Neural crest cell (in vitro differentiated cells): ENCODE measurements at places on chromosomes 7 and 10. TPM values are rescaled to one million over a fixed set of nuclear protein-coding genes. Genes with fewer than 3 reads are reported as not detected.

- no peak for DNase-seq
These were observed 31.2 kb downstream of the SNX8 start for GRCh38 chr7:2283074-2283473.

DNA sequence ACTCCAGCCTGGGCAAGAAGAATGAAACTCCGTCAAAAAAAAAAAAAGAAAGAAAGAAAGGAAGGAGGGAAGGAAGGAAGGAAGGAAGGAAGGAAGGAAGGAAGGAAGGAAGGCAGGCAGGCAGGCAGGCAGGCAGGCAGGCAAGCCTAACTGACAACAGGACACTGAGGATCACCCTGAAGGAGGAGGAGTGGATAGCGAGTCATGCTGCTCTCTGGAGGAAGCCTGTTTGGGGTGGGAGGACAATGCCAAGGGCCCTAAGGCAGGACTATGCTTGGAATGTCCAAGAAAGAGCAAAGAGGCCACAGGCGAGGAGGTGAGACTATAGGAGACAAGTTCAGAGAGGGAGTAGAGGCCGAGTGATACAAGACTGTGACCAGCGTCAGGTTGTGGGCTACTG is 107.0 kb upstream of the PARD3 start:
- DNase-seq, result no peak

DNA sequence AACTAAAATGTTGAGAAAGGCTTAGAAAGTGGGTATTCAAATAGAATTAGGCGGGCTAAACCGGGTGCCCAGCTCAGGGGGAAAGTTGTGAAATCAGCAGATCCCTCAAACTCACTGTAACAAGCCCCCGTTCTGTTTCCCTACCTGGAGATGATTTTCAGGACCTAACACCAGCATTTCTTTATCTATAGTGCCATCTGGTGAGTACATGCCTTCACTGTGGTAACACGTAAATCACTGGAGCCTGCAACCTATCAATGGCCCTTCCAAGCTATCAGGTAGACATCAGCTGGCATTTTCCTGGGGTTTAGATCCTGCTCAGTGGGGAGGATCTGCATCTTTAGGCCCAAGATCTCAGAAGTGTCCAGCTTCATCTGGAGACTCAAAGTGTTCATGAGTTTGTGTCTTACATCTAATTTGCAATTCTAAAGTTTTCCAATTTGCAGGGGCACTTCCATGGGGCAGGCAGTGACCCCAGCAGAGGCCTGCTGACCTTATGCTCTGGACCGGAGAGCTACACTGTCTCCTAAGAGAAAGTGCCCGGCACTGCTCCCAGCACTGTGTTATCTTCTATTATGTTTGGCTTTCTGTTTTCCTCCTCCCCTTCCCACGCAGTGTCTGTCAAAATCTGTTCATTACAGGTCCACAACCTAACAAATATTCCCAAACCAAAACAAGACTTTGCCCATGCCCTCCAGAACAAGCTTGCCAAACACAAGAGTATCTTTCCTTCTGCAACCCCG is 132.5 kb downstream of the LSM5 start:
- peak; percentile 1 for DNase-seq

DNA sequence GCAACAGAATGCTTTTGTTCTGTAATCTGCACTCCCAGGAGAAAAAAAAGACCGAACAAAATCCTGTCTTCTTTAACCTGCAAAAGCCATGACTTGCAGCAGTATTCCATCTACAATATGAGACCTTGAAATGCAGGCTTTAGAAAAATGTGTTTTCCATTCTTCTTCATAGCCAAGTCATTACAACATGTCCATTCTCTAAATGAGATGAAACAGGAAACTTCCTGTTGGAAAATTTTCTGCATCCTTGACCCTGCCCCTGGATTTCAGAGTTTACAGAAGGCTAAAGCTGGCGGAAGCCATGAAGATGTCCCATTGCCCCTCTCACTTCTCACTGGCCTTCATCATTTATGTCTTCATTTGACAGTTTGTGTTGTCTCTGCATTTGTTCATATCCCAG is 546.4 kb downstream of the TNS3 start:
- DNase-seq, result no peak

- DNase-seq, result no peak
These were observed 141.3 kb upstream of the TNRC18 start for GRCh38 chr7:5564894-5565293.

Gene RBP3
- total RNA-seq, result not detected in 2 replicates

Gene WDR11
- total RNA-seq, result 45.4 and 52.5 TPM in 2 replicates

Gene ENO4
- total RNA-seq, result 0.37 and 1.1 TPM in 2 replicates

Gene GIMAP6
- total RNA-seq, result not detected in 2 replicates
